ENCODE measurements at places on chromosomes 5 and 9.

DNA sequence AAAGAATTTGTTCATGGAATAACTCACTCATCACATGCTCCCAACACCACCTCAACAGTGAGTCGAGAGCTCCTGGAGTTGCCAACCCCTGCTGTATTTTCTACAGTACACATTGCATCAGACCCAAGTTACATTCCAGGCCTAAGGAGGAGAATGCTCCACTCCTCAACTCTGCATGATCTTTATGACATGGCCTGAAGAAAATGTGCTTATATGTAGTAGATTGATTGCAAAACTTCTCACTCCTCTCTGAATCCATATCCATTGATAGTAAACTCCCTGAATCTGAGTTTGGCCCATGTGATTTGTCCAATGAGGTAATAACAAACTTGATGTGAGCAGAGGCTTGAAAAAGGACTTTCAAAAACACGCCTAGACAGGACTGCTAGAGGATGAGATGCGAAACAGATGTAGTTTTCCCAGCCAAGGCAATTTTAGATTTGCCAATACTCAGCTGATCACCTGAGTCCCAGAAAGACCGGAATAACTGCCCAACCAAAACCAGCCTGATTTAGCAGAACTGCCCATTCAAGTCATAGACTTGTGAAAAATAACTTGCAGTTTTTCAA is 29.0 kb upstream of the PAPPA start:
- DNase-seq: no peak

DNA sequence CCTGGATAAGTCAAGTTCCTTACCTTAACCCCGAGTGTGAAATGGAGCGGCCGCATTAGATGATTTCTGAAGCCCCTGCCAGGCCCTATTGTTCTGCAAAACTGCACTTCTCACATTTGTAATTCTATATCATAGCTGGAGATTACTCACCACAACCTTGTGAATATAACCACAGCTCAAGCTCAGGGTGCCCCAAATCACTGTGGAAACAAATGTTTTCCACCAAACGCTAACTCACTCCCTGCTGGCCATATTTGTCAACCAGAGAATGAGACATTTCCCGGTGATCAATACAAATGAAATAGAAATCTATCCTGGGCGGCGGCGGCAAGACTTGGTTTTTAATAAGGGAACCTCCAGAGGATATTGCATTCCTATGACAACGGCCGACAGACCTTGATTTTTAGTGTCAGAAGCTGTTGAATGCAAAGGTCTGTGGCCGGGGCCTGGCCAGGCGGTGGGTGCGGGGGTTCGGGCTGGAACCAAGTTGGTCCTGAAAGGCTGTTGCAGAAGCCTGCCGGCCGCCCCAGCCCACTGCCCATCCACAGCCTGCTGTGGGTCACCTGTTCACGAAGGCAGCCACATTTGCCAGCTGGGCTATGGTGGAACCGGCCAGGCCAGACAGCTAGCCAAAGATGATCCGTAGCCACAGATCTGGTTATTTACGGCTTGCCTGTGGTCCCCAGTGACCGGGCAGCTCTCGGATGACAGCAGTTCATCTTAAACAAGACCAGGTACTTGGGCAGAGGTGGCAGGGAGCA is 93.9 kb upstream of the LMX1B start:
- no peak for DNase-seq

- DNase-seq: no peak
These were observed 22.9 kb upstream of the NREP start for GRCh38 chr5:111779922-111780292.

GRCh38 chr5:64315778-64316177 is 150.1 kb downstream of the RNF180 start:
- no peak for DNase-seq

DNA sequence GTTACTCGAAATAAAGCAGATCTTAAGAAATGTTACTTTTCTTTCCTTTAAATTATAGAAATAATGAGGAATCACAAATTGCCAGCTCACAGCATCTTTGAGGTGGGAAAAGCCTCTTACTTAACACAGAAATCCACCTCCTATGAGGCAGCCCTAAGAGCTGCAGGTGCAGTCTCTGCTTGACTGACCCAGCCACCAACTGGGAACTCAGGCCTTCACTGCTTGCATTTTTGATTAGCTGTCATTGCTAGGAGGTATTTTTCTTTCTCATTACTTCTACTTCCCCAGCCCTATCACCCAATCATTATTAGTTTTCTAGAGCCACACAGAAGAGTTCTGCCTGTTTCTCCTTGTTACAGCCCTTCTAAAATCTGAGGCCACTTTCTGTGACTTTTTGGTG is 416.5 kb upstream of the KLF4 start:
- DNase-seq: no peak

DNA sequence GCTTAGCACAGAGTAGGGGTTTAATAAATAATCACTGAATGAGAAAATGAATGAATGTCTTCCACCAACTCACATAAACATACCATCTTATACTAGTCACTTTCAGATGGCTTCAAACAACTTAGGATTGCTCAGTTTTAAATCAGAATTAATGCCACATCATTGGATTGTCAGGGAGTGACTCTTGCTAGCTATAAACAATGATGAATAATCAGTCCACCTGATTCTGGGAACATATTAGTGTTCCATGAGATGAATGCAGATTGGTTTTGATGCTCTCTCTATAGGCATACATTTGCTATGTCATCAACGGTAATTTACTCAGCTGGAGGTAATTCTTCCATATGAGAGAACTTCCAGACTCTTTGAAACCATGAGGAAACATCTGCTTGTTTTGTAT is 97.4 kb downstream of the CDH9 start:
- no peak for DNase-seq

- DNase-seq: no peak
These were observed 144.6 kb downstream of the SMARCA2 start for GRCh38 chr9:2159521-2160454.

- no peak for DNase-seq
These were observed 66.3 kb upstream of the CER1 start for GRCh38 chr9:14788846-14789245.

DNA sequence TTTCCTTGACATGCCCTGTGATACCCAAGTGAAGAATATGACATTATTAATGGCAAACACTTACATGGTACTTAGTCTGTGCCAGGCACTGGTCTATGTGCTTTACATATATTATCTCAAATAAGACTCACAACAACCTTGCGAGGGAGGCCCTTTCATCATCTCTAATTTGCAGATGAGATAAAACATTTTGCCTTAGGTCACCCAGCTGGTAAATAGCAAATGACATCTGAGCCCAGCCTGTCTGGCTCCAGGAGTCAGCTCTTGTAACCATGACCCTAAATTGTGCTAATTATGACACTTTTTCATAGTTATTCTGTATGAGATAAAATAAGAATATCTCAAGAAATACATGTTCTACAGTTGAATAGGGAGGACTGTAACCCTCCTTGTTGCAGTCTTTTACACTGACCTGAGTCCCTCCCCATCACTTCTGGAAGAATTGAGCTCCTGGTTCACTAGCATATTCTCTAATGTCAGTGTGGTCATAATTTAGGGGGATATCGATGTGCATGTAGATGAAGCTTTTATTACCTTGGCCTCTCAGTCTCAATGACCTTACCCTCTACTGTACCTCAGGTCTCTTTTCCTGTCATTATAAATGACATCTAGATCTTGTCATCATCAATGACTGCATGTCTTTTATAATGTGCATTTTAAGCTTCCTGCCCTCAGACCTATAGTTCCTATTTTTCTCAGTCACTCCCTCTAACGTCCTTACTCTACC is 126.1 kb upstream of the HAPLN1 start:
- DNase-seq: no peak

DNA sequence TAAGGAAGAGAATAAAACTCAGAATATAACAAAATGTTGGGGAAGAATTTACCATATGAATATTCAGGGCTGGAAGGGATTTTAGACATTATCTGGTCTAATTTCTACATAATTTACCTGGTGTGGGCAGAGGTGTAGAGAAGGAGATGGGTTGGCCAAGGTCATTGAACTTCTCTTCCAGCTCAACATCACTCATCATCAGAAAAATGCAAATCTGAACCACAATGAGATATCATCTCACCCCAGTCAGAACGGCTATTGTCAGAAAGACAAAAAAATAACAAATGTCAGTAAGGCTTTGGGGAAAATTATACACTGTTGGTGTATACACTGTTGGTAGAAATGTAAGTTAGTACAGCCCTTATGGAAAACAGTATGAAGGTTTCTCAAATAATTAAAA is 121.7 kb downstream of the PTTG1 start:
- no peak for DNase-seq

All from stimulated activated CD8-positive, alpha-beta memory T cell treated with anti-CD3 and anti-CD28 coated beads, Interleukin-4, amount 100 ng/mL, for 1 hour (primary cell).